HL-60 (cell line): ENCODE measurements at places on chromosomes 6 and 20.
A peak's percentile ranks its signal among the peaks of the same experiment; 100 is the strongest.

DNA sequence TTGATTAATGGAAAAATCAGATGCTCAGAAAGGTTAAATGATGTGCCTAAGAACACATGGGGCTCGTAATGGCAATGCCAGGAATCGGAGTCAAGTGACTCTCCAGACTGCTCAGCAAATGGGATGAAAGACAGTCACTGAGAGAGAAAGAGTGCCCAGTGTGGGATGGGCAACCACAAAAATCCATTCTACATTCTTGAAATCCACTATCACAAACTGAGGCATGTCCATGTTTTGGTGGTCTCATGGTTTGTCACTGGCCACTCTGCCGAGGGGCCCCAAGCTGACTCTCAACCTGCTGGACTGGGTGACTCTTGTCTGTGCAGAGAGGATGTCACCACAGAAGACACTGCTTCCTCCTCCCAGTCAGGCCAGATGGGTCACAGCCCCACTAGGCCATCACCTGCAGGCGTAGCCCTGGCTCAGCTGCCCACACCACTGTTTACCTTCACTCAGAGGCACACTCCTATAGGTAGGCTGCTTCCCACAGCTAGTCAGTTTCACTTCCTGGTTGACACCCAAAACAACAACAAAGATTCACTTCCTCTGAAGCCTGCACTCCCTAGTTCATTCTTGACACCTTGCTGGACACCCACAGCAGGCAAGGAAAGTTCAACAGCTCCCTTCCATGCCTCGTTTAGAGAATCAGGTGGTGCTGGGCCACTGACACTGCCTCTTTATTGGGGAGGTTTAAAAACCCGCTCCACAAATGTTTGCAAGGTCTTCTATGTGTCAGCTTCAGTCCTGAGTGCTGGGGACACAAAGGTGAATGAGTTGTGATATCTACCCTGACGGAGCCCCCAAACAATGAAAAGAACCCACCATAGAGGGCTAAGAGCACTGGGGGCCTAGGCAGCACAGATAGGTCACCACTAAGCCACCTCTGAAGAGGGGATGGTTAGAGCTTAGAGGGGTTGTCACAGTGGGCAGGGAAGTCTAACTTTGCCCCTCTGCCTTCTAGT lies 21.7 kb downstream of the MAP1LC3A start:
- DNase-seq, result peak; percentile 18

DNA sequence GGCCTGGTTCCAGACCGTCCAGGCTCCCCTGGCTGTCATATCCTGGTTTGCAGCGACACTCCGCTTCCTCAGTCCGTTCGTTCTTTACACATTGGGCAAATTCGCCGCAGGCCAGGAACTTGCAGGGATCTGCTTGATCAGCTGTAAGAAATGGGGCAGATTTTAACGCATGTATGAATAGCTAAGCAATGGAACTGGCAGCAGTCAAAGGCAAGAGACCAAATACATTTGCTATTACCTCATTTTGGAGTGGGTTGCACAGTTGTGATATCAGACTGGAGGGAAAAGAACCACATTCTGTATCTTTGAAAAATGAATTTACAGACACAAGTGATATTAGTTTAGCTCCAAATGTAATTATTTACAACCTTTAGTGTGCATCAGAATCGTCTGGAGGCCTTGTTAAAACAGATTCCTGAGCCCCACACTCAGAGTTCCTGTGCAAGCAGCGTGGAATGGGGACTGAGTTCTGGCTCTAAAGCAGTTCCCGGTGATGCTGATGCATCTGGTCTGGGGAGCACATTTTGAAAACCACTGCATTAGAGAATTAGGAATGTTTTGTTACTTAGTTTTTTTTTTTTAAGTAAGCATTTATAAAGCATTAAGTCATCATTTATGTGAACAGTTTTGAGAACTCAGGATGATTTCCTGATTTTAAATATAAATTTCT lies 141.3 kb downstream of the IMPG1 start:
- no peak for DNase-seq

DNA sequence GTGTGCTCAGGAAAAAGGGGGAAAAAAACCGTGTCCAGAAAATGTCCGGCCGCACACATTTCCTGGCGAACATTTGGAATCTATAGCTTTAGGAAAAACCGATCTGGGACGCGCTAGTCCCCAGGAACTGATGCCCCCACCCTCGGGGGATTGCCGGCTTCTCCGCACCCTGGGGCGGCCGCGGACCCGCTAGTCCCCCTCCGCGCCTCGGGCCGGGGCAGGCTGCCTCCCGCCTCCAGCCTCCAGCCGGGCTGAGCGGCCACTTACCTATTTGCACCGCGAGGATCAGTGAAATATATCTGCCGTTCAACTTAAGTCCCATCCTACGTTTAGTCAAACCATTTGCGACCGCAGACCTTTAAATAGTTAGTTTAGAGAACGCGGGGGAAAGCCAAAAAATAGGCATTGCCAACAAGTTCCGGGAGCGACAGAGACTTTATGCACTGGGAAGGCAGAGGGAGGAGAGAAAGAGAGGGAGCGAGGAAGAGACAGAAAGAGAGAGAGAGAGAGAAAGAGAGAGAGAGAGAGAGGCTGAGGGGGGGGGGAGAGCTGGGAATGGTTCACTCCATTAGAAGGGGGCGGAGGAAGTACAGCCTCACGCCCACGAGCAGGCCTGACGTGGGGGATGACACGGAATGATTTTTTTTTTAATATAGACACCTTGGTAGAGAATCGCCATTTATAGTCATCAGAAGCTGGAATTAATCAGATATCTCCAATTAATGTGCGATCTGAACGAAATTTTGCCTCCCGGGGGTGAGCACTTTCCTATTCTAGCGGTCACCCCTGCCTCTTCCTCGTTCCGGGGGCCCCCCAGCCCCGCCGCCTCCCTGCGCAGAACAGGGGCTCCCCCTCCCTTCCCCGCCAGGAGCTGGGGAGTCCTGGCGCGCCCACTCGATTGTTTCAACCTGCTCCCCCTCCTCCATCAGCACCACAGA lies at the start of gene NRN1:
Gene NRN1, minus strand, starts transcription at position 498 of the 938 bp plus-strand sequence. Its CDS starts 176 bp downstream, at position 322.
- no peak for DNase-seq

DNA sequence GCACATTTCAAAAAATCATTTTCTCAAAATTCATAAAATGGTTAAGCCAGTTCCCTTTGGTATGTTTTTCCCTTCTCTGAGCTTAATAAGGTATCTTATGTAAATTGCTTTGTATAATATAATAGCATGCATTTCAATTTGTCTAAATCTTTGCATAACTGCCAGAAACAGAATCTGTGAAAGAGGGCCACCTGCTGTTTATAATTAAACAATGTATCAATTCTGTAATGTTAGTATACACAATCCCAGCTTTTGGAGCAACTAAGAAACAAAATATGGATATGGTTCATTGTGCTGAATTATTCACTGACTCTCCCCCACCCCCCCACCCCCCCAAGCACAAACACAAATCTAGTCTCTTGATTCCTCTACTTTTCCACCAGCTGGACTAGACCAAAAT lies 54.8 kb downstream of the GPX5 start:
- no peak for DNase-seq

DNA sequence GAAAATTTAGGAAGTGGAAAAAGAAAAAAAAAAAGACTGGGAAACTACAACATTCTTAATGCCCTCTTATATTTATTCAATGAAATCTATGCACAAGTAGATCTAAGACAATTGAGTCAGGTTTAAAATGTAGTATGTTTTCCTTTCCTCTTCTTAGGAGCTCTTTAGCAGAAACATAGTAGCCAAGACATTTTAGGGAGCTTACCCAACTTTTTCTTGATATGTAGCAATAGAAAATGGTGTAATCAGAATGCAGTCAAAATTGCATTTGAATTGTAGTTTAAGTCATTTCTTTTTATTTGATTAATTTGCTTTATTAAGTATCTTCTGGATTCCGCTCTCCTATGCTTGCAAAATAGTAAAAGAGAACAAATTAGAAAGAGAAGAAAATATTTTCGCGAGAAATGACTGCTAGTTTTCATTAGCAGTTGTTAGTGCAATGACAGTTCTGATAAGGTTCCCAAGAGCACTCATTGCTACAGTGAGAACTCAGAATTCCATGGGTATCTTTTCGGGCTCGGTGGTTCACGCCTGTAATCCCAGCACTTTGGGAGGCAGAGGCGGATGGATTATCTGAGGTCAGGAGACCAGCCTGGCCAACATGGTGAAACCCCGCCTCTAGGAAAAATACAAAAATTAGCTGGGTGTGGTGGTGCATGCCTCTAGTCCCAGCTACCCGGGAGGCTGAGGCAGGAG lies 52.2 kb downstream of the JARID2 start:
- peak; percentile 45 for DNase-seq

GRCh38 chr6:122673343-122673961 lies 63.2 kb downstream of the PKIB start:
- DNase-seq, result no peak

DNA sequence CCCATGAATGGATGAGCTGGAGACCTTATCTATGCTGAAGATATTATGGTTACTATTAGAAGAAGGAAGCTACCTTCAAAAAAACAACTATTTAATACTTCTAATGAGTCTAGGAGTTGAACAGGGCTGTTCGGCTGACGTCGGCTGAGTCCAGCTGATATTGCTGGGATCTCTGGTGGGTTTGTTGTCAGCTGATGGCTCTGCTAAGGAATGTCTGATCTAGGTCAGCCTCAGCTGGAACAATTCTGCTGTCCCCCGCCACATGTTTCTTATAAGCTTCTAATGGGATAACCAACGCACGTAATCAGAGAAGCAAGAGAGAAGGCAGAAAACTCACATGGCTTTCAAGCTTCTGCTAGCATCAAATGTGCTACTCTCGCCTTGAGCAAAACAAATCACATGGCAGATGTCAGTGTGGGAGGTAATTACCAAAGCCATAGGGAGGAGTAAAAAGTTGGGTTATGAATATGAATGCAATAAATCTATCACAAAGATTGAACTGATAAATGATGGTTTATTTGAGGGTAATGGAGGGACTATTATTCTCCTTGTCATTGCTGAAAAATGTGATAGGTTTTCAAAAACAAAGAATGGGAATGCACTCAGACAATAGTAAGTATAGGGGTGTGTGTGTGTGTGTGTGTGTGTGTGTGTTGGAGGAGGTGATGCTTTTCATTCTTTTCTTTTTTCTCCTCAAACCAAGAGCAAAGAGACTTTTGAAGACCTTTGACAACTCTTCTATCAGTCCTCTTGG lies 71.5 kb downstream of the BTBD3 start:
- no peak for DNase-seq

GRCh38 chr6:77986380-77987034 lies 333.7 kb downstream of the MEI4 start:
- no peak for DNase-seq

DNA sequence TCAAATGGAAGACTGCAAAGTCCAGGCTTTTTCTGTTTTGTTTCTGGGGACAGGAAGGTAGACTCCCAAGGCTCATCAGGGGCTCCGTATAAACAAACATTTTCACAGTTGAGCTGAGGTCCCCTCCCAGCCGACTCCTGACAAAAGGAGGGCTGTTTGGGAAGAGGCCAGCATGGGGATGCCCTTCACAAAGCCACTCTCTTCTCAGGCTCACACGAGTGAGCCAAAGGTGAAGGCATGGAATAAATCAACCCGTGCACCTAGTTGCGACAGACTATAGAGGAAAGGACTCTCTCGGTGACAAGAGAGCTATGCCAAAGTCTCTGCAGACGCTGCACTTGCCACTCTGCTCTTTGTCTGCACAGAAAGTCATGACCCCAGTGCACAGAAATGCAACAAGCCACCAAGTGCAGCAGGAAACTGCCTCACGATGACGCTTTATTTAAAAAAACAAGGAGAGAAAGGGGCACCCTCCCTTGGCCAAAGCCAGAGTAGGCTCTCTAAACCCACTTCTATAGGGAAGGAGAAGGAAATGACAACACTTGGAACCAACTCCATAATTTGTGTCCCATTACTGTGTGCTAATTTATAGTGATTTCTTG lies 21.0 kb downstream of the JAG1 start:
- DNase-seq, result no peak

GRCh38 chr6:18748314-18748713 lies 361.2 kb downstream of the RNF144B start:
- no peak for DNase-seq

- DNase-seq, result no peak
Observed at GRCh38 chr6:166815629-166816028, 140.7 kb downstream of the RNASET2 start.

- no peak for DNase-seq
Observed at GRCh38 chr20:53957451-53958172, 112.8 kb downstream of the BCAS1 start.

DNA sequence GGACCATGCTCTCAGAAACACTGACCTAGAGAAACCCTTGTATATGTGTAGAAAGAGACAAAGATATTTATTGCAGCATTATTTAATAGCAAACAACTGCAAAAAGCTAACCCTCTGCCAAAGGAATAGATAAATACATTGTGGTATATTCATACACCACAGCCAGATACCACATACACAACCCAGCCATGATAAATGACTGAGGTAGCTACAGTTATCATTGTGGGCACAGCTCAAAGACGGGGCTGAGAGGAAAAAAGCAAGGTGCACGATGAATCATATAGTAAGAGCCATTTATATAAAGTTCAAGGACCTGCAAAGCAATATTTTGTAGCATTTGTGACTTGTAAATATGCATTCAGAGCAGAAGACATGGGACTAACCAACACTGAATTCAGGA lies 30.8 kb downstream of the RSPO4 start:
- DNase-seq, result no peak

- peak; percentile 75 for DNase-seq
Observed at GRCh38 chr6:22302838-22303237, 6.0 kb upstream of the PRL start.

DNA sequence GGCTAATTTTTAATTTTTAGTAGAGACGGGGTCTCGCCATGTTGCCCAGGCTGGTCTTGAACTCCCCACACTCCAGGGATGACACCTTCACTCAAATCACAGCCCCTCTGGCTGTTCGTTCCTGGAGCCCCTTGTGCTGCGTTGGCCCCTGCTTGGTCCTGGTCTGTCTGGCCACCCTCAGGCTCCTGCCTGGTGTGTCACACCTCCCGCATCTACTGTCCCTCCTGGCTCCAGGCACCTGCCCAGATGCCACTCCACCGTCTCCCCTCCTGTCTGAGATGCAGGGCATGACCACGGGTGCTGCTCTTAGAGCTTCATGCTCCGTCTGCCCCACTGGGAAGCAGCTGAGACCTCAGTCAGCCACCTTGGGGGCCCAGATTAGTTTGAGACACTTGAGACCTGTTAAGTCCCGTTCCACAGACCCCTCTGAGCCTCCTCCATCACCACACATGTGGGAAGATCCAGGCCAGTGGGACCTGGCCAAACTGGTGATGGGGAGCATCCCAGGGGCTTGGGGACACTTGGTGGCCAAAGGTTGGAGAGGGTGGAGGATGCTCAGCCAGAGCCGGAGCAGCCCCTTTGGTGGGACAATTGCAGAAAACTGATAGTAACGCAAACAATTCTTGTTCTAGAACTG lies 21.9 kb upstream of the NPBWR2 start:
- no peak for DNase-seq

GRCh38 chr6:113786168-113786567 lies 71.0 kb upstream of the MARCKS start:
- no peak for DNase-seq

DNA sequence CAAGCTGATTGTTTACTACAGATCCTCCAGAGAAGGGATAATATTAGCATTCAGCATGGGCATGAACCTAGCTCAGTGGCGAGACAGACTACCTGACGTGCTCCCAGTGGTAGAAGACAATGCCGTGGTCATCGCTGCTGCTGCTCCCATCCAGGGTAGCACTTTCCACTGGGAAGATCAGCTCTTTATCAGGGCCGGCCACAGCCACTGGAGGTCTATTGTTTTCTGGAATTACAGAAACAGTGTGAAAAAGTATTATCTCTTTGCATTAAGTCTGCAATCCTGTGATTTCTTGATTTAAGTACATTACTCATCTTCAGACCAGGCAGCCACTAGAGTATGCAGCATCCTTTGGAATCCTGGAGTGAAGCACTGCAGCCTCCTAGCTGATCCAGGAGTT lies 75.0 kb downstream of the ALDH5A1 start:
- DNase-seq, result no peak

GRCh38 chr20:59821788-59822187 lies 111.6 kb downstream of the SYCP2 start:
- no peak for DNase-seq
